ENCODE measurements at places on chromosomes 5 and 9. TPM values are rescaled to one million over a fixed set of nuclear protein-coding genes. Genes with fewer than 3 reads are reported as not detected.

SLC36A3 gene
- not detected for total RNA-seq

ARSI gene
- 0.58 TPM for total RNA-seq

DNA sequence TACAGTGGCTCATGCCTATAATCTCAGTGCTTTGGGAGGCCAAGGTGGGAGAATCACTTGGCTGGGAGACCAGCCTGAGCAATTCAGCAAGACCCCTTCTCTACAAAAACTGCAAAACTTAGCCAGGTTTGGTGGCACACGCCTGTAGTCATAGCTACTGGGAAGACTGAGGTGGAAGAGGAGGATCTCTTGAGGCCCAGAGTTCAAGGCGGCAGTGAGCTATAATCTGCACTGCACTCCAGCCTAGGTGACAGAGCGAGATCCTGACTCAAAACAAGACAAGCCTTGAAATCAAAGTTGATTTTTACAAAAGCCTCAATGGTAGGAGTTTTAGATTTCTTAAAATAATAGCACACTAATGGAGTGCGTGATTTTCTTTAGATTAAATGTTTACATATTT lies 14.6 kb downstream of the UBE2D2 start:
- no peak for DNase-seq

DNA sequence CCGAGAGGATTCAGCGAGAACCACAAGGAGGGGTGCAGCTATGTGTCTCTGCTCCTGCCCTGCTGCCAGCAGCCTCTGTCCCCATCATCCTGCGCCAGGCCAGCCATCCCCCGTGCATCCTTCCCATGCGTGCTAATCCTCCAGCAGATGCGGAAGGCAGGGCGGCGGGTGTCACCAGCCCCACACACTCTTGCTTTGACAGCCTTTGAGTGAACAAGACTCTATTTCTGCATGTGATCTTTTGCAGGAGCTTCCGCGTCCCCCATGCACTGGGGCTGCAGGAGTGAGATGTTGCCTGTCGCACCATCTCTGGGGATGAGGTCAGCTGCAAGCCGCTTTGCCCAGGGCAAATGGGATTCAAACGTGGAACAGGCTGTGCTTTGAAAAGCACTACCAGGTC lies 58.0 kb upstream of the OLFM1 start:
- DNase-seq: no peak

CACFD1 gene
- 9.3 TPM for total RNA-seq

NINJ1 gene
- 58.8 TPM for total RNA-seq

DNA sequence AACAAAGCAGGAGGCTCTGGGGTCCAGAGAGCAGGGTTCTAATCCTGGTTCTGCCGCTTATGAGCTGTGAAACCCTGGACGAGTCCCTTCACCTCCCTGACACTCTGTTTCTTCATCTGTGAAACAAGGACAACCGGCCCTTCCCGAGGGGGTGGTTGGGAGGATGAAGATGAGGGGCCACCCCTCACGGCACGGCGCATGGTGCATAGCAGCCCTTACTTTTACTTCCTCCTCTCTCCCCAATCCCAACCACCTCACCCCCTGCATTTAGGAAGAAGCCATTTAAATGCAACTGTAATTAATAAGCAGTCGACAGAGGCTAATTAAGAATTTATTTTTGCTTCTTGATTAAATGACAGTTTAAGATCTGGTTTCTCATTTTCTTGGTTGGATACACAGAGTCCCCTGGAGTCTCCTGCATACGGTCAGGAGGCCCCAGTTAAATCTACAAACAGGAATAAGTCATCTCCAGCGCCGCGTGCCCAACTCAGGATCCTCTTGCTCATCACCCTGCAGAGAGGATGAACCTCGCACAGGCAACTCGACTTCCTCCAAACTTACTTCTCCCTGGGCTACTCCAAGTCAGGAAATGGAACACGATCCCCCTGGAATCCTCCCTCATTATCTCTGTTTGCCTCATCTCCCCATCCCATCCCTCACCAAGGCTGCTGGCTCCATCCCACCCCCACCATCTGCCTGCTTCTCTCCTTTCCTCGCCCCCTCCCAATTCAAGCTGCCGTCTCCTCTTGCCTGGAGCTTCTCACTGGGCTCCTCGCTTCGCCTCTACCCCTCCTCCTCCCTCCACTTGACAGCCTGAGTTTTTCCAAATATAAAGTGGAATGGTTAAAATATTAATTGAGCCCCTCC lies 95.9 kb downstream of the HRH2 start:
- DNase-seq: no peak

CLIC3 gene
- 1.6 TPM for total RNA-seq

DNA sequence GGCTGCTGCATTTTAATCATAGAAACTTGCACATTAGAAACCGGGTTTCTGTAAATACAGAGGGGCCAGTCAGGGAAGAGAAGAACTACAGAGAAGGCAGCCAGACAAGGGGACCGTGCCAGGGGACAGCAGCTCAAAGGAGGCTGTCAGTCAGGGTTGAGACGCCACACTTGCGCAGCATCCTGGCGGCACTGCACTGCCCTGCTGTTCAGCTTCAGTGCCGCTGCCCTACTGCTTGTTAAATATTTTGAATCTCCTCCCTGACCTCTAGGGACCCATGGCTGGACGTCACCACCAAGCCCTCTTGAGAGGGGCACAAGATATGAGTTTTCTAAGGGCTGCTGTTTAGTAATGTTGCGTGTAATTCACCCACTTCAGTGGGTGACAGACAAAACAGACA lies 43.6 kb upstream of the ZBTB43 start:
- peak; percentile 45 for DNase-seq

GRCh38 chr9:78369639-78370219 lies 72.8 kb downstream of the PSAT1 start:
- DNase-seq: peak; percentile 83

STPG3 gene
- not detected for total RNA-seq

DNA sequence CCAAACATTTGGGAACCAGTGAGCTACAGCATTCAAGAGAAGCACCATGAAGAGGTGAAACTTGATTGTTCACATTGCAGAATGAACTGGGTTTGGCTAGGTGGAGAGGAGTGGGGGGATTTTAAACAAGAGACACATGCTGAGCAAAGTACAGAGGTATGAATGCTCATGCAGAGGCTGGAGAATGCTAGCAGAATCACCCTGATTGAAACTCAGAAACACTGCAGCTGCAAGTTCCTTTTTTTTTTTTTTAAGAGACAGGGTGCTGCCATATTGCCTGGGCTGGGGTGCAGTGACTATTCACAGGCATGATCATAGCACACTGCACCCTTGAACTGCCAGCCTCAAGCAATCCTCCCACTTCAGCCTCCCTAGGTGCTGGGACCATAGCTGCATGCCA lies 35.1 kb downstream of the DENND1A start:
- DNase-seq: no peak

DNA sequence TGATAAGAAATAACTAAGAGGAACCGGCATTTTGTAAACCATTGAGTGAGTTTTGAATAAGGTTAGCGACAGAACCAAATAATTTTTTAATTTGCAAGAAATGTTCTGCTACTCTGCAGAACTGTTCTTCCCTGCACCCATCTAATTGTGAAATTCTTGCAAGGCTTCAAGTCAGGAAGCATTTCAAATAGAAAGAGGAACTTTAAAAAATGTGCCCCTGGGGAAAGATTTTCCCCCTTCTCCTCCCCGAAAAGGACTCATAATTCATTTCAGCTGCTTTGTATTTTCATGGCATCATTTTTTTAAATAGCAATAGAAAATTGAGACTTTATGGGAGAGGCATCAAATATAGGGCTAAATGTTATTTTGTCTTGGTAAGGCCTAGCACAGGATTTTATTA lies 180.9 kb upstream of the ANKRD55 start:
- no peak for DNase-seq

- no peak for DNase-seq
These were observed 62.7 kb downstream of the SSBP2 start for GRCh38 chr5:81688215-81688614.

BSPRY gene
- 0.19 TPM for total RNA-seq

DNA sequence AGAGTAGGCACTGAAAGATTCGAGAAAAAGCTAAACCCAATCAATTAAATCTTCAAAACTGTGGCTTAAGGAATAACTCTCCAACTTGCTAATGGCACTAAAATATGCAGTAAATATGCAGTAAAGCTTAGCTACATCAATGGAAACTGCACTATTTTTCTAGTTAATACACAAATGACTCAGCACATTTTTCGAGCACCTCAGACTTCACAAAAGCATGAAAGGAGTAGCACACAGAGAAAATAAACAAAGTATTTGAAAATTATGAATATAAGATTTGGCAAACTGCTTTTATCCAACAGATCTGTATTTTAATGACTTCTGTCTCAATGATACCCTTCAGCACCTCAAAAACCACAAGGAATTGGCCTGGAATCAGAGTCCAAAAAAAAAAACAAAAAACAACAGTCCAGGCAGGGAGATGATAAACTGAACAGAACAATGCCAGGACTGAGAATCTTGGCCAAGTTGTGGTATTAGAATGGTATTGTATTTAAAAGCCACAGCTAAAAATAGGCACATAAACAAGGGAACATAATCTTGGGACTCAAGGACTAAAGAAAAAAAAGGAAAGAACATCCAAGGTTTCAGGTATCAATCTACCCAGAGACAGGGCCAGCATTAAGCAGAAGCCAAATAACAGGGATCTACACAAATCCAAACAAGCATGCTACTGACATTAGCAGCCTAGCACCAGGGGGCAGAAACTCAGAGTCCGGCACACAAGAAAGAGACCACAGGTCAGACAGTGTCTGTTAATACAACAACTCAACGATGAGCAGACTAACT lies 21.4 kb downstream of the TMEM245 start:
- DNase-seq: no peak

RNF130 gene
- total RNA-seq: 135 TPM
